CD4-positive, alpha-beta T cell treated with Interleukin-6 at 100 ng/mL for 8 hours (primary cell): ENCODE measurements at places on chromosomes 6 and 20.

DNA sequence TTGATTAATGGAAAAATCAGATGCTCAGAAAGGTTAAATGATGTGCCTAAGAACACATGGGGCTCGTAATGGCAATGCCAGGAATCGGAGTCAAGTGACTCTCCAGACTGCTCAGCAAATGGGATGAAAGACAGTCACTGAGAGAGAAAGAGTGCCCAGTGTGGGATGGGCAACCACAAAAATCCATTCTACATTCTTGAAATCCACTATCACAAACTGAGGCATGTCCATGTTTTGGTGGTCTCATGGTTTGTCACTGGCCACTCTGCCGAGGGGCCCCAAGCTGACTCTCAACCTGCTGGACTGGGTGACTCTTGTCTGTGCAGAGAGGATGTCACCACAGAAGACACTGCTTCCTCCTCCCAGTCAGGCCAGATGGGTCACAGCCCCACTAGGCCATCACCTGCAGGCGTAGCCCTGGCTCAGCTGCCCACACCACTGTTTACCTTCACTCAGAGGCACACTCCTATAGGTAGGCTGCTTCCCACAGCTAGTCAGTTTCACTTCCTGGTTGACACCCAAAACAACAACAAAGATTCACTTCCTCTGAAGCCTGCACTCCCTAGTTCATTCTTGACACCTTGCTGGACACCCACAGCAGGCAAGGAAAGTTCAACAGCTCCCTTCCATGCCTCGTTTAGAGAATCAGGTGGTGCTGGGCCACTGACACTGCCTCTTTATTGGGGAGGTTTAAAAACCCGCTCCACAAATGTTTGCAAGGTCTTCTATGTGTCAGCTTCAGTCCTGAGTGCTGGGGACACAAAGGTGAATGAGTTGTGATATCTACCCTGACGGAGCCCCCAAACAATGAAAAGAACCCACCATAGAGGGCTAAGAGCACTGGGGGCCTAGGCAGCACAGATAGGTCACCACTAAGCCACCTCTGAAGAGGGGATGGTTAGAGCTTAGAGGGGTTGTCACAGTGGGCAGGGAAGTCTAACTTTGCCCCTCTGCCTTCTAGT lies 21.7 kb downstream of the MAP1LC3A start:
- no peak for DNase-seq

DNA sequence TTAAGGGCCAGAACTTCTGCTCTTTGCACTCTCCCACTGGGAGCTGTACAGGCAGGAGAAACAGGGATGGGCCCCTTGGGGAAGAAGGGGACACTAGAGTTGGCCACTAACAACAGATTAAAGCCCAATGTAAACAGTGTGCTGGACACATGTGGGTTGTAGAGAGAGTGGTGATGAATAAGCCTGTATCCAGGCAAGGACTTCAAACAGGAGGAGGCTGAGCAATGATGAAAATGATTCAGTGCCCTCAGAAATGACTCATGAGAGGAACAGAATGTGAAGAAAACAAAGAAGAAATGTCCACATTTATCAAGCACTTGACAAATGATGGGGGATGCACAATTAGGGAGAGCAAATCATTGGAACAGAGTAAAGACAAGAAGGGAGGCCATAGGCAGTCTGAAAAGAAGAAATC lies 242.3 kb downstream of the TBX18 start:
- no peak for DNase-seq

GRCh38 chr20:35525639-35526038 lies 3.8 kb downstream of the C20orf173 start:
- DNase-seq: no peak

DNA sequence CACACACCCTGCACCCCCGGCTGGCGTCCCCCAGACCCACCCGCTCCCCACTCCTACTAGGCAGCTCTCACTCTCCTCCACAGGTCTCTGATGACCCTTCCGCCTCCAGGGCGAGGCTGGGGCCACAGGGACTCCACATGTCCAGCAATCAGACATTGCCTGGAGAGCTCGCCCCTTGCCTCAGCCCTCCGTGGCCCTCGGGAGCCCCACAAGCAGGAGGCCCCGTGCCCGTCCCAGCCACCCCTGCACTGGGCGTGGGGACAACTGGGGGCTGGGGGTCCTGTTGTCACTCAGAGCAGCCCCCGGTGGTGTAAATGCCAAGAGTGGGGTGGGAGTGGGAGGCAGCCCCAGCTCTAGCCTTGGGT lies 1.5 kb downstream of the COL20A1 start:
- DNase-seq: no peak

DNA sequence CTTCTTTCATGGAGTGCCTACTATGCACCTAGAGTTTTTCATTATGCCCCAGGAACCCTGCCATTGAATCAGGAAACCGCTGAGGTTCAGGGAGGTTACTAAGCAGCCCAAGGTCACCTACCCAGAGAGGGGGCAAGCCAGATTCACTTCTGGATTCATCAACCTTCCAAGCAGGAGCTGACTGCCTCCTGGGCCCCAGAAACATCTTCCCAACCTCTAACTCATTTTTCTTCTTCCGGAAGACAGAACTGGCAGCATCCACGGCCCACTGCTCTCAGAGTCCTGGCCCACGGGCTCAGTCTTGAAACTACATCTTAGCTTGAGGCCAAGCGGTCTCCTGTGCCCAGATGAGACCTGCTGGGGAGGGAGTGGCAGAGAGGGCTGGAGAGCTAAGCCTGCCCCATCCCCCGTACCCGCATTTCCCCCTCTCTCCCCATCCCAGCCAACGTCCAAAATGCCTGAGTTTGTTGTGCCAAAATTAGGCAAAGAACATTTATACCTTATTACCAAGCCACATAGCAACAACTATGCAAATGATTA lies 281.0 kb downstream of the CDC5L start:
- no peak for DNase-seq
